Kasumi-1 (cell line): ENCODE measurements at places on chromosomes 3 and 15.

- no peak for DNase-seq
Measured at GRCh38 chr3:108114423-108115065, 23.7 kb upstream of the CD47 start.

- no peak for DNase-seq
Measured at GRCh38 chr3:53547327-53547726, 52.9 kb downstream of the CACNA1D start.

DNA sequence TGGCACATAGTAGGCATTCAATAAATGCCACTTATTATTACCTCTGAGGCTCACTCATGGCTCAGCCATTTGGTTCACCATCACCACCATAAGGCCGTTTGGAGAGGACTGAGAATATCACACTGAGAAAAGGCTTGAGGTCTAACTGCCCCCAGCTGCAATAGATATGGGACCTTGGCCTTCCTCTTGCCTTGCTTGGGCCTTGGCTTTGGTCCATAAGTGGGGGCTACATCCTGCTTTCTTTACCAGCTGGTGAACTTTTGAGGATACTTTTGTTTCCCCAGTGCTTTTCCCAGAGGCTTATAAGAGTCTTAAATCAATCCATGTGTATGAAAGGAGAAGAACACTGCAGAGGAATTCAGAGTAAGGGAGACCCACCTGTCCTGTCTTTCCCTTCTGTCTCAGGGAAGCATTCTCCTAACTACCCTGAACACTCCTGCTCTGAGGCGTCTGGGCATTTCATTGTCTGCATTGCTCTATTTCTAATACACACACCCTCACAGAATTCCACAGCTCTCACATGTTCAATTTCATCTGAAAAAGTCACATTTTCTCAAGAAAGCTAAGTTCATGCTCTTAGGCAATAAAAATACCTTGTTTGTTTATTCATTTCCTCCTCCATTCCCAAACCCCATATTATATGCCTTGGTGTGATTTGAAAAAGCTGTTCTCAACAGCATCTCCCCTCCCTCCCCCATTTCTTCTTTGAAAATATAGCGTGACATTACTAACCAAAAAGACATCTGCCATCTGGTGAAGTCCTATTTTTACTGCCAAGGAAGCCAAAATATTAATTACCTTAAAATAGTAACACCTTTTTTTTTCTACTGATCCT lies 22.5 kb upstream of the KCNMB2 start:
- no peak for DNase-seq

DNA sequence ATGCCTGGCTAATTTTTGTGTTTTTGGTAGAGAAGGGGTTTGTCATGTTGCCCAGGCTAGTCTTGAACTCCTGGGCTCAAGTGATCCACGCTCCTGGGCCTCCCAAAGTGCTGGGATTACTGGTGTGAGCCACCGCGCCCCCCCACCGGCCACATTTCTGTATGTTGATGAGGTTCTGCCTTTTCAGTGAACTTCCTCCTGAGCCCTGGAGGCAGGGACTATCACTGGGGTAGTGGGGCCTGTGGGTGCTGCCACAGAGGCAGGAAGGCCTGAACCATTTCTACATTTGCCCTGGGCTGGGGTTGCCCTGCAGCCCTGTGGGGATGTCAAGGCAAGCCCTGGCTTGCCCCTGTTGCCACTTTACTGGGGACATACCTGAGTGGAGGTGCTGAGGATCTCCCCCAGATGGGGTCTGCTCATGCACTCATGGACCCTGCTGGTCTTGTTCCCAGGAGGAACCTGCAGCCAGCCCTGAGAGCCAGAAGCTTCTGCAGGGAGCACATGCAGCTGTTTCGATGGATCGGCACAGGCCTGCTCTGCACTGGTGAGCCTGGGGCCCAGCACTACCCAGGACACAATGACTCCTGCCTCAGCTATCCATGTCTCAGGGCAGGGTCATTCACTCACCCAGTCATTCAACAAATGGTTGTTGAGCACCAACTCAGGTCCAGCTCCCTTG lies 5.7 kb downstream of the SLC28A1 start:
- DNase-seq, result no peak

- peak; percentile 82 for DNase-seq
Measured at GRCh38 chr3:152071924-152072323, 196.8 kb upstream of the MBNL1 start.

DNA sequence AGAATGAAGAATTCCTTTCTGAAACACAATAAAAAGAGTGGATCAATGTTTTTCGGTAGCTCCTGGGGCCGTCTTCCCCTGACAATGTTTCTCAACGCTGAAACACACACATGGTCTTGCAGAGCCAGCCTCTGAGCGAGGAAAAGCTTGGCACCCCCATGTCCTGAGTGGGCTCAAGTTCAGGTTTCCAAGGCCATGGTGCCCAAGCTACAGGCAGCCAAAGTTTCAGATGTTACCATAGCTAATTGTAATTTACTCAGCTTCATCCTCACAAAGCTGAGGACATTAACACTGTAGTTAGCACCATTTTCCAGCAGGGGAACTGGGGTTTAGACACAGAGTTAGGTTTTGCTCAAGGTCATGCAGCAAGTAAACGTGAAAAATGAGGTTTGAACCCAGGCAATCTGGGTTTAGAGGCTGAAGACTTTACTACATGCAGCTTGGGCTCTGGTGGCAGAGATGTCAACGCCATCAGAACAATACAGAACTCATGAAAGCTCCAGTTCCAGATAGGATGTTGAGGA lies 199.1 kb downstream of the TJP1 start:
- DNase-seq, result no peak

DNA sequence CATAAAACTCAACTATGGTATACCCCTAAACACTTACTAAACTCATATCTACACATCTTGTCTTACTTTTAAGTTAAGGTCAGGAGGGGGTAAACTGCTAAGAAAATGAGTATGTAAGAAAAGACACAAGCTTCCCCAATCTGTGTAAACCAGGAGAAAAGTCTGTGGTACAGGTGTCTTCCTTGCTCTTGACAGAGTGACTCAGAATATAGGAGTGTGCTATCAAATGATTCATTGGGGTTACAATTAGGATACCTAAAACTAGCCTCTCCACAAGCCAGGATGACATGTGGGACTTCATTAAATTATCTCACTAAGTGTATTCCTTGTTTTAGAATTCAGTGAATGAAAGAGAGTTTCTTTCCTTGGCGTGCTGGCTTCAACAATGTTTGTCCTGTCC lies 274.8 kb downstream of the BBX start:
- no peak for DNase-seq

DNA sequence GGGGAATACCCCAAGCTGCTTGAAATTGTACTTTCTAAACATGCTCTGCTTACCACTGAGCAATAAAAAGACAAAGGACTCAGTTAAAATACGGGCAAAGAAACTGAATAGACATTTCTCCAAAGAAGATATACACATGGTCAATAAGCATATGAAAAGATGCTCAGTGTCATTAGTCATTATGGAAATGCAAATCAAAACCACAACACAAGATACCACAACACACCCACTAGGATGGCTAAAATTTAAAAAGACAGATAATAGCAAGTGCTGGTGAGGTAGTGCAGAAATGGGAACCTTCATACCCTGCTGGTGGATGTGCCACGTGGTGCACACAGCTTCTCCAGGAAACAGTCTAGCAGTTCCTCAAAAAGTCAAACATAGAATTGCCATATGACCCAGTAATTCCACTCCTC lies 21.3 kb downstream of the LRIG1 start:
- DNase-seq, result no peak
